ENCODE measurements at places on chromosomes 2 and 18.

DNA sequence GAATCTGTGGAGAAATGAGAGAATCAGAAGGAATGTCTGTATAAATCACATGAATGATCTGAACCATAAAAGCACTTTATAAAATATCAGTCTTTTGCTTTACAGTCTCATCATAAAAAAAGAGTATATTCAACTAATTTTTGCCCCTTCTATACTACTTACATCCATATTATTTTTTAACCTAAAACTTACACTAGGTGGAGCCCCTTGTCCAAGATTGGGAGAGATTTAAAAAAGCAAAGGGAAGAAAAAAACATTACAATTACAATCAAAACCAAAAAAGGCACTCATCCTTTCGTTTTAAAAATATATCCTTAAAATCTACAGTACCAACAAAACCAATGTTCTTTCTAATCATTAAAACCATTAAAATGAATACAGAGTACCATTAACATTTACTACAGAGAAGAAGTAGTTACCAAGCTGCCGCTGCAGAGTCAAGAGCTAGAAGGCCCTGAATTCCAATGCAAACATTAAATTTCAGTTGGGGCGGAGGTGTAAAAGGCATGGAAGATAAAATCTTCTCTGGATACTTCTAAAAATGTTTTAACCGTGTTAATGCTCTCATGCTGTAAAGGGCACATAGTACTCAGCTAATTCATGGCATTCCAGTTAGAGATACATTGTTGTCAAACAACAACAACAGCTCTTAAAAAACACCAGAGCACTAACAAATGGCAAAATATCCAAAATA, 56.7 kb upstream of the EPB41L3 start:
- no peak for DNase-seq

DNA sequence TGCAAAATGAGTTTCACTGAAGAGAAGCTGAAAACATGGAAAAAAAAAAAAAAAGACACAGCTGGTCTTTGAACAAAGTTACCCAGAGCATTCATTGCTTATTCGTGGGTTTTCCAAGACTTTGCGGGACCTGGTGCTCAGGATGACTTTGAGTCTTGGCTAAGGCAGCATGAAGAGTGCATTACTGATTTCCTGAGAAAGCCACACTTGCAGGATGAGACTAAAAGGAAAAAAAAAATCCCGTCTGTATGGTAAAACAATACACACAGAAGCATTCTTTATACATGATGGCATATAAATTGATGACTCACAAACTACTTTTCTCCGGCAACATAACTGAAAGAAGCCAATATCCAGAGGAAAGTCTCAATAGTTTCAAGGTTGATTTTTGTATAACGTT, 195.4 kb downstream of the SPP2 start:
- no peak for DNase-seq

DNA sequence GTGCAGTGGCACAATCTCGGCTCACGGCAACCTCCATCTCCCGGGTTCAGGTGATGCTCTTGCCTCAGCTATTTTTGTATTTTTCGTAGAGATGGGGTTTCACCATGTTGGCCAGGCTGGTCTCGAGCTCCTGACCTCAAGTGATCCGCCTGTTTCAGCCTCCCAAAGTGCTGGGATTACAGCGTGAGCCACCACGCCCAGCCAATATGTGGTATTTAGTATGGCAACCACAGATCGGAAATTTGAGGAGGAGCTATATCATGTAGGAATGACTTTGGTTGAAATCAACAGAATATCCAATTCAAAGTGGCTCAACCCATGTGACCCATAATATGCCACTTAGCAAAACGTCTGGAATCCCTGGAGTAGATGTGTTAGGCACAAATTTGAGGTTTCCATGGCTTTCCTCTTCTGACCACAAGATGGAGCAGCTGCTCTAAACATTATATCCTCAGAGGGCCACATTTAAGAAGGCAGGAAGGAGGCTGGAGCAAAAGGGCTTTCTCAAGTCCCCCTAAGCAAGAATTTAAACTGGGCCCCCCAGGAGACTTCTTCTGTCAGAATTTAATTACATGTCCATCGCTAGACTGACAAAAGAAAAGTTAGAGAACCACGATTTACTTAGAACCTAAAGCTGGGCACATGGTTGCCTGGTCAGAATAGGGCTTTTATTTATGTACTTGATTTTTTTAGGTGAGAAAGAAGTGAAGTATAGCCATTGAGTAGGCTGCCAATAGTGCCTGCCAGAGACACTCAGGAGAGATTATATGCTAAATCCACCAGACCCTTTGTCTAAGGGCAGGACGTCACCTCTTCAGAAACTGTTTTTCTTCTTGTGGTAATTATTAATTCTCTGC, 49.6 kb upstream of the ITSN2 start:
- no peak for DNase-seq

DNA sequence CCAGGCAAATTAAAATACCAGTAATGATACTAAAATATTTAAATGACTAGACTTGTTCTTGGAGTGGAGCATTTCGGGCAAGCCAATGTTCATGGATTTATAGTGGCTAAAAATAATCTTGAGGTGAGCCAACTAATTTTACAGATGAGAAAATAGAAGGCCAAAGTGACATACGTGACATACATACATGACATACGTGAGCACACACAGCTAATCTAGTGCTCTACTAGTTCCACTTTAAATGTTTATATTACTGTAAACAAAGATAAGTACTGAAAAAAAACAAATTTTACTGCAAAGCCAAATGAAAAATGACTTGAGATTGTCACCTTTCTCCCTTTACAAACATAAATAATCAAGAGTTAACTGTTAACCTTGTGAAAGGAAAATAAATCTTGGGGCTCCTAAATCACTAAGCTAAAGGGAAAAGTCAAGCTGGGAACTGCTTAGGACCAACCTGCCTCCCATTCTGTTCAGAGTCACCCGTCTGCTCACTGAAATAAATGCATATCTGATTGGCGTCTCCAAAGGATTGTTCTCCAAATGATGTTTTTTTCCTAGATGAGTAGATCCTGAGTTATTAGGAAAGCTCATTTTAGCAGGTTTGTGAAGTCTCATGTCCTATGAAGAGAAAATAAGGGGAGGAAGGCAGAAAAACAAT, 96.7 kb downstream of the PMS1 start:
- no peak for DNase-seq

GRCh38 chr2:24457696-24458386, 33.2 kb upstream of the NCOA1 start:
- DNase-seq: no peak

- DNase-seq: no peak
These were observed 26.9 kb downstream of the INPP4A start for GRCh38 chr2:98471402-98472131.

DNA sequence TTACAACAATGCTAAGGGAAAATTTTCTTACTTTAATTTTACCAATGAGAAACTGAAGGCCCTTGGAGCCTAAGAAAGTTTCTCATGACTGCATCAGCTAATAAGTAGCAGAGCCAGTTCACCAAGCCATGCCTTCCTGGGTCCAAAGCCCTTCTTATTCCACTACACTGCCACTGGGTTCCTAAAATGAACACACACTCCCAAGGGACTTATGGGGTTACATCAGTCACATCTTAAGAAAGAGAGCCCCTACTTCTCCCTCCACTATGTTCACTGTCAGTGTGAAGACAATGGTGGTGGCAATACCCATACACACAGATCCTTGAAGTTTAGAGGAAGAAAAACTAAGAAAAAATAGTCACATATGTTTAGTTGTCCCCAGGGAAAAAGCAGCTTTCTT, 20.6 kb downstream of the MBD2 start:
- DNase-seq: no peak

DNA sequence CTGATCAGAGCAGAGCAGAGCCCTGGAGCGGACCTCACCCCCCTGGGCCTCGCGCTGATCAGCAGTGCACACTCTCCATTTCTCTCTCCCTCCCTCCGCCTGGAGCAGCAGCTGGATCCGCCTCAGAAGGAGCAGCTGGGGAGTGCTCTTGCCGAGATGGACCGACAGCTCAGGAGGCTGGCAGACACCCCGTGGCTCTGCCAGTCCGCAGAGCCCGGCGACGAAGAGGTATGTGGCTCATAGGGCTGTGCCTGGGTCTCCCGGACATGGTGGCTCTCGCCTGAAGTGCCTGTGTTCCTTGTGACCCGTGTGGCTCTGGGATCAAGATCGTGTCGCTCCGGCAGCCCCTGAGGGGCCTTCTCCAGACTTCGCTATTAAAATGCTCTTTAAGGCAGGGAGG, 102.5 kb downstream of the USP40 start:
- no peak for DNase-seq

DNA sequence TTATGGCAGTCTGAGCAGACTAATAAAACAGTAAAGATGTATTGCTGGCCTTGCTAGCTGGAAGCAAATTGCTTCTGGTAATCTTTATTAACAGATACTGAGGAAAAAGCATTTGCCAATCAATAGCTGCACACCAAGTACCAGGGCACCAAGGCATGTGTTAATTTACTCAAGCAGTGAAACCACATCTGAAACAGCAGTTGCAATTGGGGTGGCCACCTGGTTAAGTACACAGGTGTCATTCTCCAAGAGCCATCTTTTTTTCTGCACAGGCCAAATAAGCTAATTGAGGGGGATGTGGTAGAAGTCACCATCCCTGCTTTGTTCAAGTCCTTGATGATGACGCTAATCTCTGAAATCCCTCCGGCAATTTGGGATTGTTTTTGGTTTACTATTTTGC, 8.6 kb upstream of the SEH1L start:
- DNase-seq: no peak

DNA sequence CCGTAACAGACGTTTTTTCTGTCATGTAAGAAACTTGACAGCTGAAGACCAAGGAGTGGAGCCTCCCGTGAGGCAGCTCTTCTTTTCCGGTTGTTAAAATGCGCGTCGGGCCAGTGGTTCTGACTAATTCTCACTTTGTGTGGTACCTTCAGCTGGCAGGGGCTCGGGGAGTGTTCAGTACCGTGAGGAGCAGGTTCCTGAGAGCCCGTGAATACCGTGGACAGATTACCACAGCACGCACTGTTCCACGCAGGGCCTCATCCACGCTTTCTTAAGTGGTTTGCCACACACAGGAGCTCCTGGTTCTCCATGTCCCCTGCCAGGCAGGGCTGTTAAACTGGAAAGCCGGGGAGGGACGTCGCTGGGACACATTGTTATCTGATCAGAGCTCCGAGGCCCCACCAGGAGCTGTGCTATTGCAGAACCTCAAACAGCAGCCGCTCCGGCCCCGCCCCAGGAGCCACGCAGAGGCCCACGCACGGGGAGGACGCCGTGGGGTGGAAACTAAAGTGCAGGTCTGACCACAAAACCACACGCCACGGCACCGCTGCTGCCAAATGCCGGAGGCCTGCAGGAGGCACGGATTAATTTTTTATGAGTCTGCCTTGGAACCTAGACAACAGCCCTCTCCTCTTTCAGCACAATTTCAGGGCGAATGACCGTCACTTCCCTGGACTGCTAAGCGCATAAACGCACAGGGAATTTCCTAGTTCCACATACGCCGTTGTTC, 43.3 kb downstream of the NFATC1 start:
- DNase-seq: no peak

DNA sequence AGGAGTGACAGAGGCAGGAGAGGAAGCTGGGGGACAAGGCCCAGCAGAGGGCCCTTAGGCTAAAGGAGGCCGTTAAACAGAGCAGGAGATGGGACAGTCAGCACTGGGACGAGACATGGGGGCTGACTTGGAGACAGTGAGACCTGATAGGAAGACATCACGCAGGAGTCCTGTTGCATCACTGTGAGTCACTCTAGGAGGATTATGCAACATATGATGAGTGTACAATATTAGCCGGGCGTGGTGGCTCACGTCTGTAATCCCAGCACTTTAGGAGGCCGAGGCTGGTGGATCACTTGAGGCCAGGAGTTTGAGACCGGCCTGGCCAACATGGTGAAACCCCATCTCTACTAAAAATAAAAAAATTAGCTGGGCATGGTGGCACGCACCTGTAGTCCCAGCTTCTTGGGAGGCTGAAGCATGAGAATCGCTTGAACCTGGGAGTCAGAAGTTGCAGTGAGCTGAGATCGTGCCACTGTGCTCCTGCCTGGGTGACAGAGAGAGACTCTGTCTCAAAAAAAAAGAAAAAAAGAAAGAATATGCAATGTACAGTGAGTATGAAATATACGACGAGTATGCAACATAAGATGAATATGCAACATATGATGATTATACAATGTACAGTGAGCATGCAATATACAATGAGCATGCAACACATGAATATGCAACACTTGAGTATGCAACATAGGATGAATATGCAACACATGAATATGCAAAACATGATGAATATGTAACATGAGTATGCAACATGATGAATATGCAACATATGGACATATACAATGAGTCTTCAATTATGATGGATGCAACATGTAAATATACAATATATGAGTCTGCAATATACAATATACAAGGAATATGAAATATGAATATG, 83.3 kb upstream of the ID2 start:
- peak; percentile 25 for DNase-seq

GRCh38 chr18:78689606-78690005, 290.0 kb upstream of the SALL3 start:
- DNase-seq: no peak

DNA sequence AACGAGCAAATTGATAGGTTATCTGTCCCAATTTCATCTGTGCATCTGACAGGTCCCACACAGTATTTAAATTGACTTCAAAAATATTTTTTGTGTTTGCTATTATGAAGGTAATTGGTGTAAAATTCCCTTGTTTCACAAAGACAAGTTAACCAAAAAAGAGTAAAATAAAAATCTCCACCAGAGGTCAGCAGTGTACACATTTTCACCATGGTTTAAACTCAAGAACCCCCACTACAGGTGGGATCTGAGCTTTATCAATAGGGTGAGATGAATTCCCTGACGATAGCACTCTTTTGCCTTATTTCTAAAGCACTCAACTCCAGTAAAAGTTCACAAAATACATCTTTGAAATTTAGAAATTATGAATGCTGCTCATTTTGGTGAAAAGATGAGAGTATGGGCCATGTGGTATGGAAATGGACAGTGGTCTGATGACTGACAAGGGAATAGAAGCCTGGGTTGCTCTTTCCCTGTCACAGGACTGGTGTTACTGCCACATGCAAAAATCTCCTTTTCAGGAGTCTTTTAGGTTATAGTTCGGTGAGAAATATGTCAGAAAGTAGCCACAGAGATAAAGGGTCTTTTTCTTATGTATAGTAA, 68.0 kb downstream of the SERPINB8 start:
- DNase-seq: no peak

- DNase-seq: no peak
These were observed 207.7 kb upstream of the CRIM1 start for GRCh38 chr2:36147670-36148390.

GRCh38 chr2:223464071-223464470, 138.1 kb downstream of the SCG2 start:
- DNase-seq: no peak

- DNase-seq: no peak
These were observed 570.1 kb downstream of the LRP1B start for GRCh38 chr2:141560723-141561122.

DNA sequence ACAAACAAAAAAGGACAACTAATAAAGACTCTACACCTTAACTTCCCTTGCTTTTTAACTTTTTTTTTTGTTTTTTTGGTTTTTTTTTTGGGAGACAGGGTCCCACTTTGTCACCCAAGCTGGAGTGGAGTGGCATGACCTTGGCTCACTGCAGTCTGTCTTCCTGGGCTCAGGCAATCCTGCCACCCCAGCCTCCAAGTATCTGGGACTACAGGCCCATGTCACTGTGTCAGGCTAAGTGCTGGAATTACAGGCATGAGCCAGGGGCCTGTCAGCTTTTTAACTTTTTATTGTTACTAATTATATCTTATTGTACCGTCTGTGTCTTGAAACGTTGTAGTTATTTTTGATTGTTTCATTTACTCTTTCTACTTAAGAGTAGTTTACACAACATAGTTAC, 25.5 kb downstream of the WDR7 start:
- DNase-seq: no peak
